NCI-H1092 treated with DMSO at 0.1 percent for 48 hours (cell line): ENCODE measurements at places on chromosomes 6 and 20.

DNA sequence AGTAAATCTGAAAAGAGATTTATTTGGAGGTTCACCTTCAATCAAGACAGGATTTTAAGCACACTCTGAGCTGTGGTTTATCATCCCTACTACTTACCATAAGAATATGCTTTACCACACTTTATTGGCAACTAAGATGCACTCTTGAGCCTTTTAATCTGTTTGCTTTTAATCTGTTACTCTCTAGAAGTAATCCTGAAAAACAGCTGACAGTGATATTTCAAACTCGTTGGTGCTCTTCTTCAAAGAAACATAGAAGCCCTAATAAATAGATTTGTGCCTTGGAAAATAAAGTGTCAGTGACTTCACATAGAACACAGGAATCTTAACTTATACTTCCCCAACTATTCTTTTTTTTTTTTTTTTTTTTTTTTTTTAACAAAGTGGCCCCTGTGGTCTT, 102.9 kb downstream of the HIVEP1 start:
- no peak for DNase-seq

DNA sequence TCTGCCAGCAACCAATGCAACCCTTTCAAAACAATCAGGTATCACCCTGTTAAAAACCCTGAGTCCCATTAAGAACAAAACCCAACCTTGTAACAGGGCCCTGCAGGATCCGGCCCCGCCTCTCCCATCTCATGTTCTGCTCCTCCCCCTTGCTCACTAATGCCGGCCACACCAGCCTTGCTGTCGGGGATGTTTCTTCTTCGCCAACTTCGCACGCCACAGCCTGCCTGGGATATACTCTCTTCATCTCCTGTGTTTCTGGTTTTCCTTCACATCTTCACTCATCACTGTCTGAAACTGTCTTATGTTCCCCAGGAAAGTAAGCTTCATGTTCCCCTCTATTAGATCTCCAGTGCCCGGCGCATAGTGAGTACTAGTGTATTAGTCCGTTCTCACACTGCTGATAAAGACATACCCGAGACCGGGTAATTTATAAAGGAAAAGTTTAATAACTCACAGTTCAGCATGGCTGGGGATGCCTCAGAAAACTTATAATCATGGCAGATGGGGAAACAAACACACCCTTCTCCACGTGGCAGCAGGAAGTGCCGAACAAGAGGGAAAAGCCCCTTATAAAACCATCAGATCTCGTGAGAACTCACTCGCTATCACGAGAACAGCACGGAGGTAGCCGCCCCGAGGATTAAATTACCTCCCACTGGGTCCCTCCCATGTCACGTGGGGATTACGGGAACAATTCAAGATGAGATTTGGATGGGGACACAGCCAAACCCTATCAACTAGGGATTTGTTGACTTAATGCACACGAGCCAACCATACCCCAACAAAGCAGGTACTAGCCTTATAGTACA, 5.1 kb downstream of the TP53RK start:
- no peak for DNase-seq

GRCh38 chr6:8149350-8149749, 47.0 kb upstream of the EEF1E1 start:
- DNase-seq, result no peak

DNA sequence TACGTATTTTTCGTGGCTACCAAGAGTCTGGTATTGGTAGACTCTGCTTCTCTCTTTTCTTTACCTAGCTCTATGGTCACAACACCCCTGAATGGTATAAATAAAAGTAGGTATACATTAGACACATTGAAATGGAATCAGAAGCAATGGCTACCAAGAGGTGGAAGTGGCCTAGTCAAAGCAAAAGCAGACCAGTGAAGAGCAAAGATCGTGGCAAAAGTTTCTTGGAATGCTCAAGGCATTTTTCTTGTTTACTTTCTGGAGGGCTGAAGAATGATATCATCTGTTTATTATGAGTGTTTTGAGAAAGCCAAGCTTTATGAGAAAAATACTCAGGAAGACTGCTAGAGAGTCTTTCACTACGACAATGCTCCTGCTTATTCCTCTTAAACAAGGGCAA, 28.6 kb upstream of the MOCS1 start:
- no peak for DNase-seq

- DNase-seq, result no peak
Observed at GRCh38 chr6:158081657-158081935, 86.5 kb downstream of the SERAC1 start.

GRCh38 chr6:168704678-168705077, 263.7 kb downstream of the SMOC2 start:
- DNase-seq, result no peak

- no peak for DNase-seq
Observed at GRCh38 chr20:33275871-33276270, 7.1 kb upstream of the BPIFB1 start.

GRCh38 chr6:150269857-150270223, 99.0 kb upstream of the IYD start:
- no peak for DNase-seq

- no peak for DNase-seq
Observed at GRCh38 chr6:72446430-72446829, 175.4 kb upstream of the KCNQ5 start.

DNA sequence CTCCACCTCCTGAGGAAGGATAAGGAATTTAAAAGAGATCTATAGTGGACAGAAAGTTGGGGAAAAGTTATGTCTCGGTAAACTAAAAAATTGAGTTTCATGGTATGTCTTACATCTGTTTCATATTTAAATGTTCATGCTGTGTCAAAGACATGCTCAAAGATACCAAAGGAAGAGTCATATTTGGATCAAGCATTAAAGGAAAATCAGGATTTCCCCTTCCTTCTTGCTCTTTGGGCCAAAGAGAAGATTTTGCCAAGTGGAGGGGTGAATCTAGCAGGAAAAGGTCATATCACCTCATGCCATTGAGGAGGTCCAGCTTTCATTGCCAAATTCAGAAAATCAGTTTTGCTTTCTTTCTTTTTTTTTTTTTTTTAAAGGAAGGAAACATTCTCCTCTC, 192.4 kb downstream of the OGFRL1 start:
- DNase-seq, result no peak

DNA sequence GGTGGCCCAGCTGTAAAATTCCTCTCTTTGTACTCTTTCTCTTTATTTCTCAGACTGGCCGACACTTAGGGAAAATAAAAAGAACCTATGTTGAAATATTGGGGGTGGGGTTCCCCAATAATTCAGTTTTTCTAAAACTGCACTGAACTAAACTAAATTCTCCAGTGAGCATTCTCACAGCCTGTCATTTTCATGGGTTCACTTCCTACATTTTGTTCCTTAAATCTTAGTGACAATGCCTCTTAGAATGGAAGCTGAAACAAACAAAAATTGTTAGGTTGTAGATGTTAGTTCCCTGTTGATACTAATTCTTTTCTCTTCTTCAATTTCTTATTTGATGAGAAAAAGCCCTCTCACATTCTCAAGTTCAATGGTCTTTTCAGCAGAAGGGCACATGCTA, 35.8 kb upstream of the IFNGR1 start:
- DNase-seq, result no peak

GRCh38 chr20:19815553-19815991, 57.5 kb downstream of the RIN2 start:
- DNase-seq, result no peak

GRCh38 chr6:11404081-11404480, 133.5 kb upstream of the TMEM170B start:
- DNase-seq, result no peak

- no peak for DNase-seq
Observed at GRCh38 chr20:35134472-35134871, 12.7 kb downstream of the EDEM2 start.

GRCh38 chr20:5072756-5073659, 46.8 kb downstream of the PCNA start:
- no peak for DNase-seq

DNA sequence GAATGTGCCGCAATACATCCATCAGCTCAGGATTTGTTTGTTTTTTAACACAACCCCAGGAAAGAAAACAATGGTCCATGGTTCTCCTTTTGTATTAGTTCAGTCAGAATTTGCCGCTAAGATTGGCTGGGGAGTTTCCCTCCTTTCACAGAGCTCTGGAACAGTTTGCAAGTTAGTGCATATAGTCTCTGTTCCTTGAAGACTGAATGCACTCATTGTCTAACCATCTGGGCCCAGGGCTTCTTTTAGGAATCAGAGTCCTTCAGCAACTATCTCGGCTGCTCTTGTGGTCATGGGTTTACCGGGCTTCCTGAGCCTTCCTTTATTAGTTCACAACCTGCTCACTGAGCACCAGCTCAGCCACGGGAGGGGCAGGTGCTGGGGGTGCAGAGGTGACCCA, 121.3 kb downstream of the SLC23A2 start:
- DNase-seq, result no peak

DNA sequence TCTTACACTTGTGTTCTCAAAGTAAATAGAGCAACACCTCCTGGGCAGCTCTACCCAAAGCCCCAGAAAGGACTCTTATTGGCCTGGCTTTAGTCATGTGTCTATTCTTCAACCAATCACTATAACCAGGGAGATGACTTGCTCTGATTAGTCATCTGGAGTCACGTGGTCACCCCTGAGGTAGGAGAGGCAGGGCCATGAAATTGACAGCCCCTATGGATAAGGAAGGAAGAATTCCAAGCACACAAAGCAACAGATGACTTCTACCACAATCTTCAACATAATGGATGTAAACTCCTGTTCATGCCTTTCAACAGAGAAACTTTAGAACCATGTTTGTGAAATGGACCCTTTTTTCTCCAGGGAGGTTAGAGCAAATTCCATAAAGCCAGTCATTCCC, 24.6 kb upstream of the EYA2 start:
- no peak for DNase-seq

DNA sequence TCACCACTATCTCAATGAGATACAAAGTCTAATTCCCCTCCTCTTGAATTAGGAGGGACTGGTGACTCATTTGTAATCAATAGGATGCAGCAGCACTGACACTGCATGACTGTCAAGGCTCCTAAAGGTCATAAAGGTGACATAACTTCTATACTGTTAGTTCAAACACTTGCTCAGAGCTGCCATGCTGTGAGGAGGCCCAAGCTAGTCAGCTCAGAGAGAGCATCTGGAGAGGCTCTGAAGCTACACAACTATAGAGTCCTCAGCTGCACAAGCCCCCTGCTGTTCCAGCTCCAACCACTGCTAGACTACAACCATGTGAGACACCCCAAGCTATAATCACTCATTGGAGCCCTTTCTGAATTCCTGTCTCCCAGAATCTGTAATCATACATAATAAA, 17.0 kb upstream of the HEY2 start:
- no peak for DNase-seq
